NCI-H526 (cell line): ENCODE measurements at places on chromosomes 4 and X.

- no peak for DNase-seq
Measured at GRCh38 chr4:76058302-76058701, 16.2 kb upstream of the ART3 start.

DNA sequence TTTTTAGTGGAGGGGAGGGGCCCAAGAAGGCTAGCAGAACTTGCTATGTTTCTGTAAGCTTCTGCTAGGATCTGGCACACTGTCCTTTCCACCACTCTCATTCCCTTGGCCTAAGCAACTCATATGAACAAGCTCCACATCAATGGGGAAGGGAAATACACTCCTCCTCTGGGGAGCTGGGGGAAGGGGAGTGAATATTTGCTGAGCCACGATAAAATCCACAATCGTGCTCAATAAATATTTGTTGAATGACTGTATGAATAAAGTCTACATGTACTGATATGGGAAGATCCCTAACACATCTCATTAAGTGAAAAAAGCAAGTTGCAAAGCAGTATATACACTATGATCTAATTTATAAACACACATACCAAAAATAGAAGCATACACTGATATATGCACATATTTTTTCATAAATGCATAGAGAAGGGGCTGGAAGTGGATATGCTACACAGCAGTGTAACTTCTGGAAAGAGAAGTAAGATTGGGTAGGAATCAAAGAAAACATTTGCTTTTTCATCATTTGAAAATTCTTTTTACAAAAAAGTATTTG, 95.8 kb upstream of the EFHC2 start:
- no peak for DNase-seq

DNA sequence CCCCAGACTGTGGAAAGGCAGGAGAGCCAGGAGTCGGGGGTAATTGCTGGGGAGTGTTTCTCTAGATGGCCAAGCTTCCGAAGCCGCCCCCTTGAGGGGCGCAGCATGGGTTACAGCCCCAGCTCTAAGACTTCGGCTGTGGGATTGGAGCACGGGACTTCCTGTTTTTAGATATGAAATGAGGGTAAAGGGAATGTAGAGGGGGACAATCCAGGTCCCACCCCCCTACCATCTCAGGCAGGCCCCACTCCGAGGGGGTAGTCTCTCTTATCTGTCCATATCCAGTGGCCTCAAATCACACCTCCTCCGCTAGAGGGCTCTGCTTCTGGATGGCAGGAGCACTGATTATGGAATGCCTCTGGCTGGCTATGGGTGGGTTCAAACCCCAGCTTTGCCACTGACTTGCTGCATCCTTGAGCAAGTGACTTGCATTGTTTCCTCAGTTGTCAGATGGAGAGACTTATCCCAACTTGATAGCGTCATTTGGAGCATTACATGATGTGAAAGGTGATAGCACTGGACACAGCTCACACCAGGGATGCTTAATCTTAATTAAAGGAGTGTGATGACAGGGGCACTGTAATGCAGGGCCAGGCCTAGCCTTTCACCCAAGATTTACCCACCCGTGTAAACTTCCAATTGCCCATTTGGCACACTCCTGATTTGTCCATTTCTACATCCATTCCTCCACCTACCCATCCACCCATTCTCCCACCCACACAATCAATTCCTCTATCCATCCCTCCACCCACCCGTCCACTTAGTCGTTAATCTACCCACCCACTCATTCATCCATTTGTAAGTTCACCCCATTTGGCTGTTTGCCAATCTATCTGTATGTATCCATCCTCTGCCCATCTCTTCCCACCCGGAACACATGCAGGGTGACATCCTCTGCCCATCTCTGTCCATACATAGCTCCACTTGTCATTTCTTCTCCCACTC, 848 bp upstream of the KCND1 start:
- DNase-seq, result peak; percentile 1

DNA sequence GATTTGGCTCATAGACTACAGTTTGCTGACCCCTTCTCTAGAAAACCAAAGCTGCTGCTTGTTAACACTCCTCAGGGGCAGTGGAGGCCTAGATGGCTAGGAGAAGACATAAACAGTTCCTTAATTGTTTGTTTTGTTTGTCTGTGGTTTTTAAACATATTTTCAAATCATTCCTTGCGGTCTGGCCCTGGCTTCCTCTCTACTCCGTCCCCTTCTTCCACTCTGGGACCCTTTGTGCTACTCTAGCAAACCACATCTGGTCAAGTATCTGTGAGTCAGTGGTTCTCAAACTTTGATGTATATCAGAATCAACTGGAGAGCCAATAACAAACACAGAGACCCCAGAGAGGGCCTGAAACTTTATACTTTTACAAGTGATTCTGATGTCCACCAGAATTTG, 36.1 kb downstream of the FRMPD4 start:
- DNase-seq, result no peak

- DNase-seq, result no peak
Measured at GRCh38 chr4:16820329-16820728, 78.1 kb downstream of the LDB2 start.

DNA sequence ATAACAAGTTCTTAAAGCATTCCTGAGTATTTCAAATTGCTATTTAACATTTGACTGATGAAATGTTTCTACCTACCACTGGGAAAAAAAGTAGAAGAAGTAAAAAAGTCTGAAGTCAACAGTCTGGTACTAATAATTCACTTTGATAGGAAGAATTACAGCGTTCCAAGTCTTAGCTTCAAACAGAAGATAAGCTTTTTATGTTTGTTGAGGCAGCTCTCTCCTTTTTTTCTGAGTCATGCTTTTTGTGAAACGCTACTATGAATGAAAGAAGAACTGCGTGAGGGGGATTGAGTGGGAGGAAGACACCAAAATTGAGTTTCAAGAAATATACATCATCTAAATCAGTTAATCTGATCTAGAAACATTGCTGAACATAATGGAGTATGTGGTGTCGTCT, 13.0 kb upstream of the KDR start:
- no peak for DNase-seq

- no peak for DNase-seq
Measured at GRCh38 chr4:137343221-137343620, 189.1 kb downstream of the PCDH18 start.

GRCh38 chrX:139086246-139086645, 374.7 kb upstream of the FGF13 start:
- no peak for DNase-seq

DNA sequence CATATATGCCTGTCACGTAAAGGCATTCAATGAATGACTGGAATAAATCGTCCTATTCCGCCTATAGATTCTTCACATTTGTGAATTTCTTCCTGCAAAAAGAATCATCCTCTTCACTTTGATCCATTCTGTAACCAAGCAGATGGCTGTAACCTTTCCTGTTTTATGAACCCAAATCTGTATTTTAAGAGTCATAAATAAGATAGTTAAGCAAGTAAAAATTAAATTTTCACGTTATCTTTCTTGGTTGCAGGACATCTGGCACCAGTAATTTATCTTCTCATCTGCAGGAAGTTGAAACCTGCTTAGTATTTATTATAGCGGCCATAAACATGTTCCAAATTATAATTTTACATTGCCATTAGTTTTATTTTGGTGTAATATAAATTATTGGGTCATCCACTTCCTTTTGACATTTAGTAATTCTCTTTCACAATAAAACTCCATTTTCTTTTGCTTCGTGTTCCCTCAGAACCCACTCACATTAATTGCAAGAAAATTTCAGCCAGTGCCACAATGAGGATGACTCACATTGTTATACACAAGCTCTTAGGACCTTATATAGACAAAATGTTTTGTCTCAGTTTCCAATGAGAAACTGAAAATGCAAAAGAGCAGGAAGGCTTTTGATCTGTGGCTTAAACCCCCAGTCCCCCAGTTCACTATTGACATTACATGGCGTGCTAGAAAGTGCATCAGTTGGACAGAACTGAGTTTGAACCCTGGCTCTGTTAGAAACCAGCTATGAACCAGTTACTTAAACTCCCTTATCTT, 51.1 kb downstream of the TMEM156 start:
- DNase-seq, result no peak

- DNase-seq, result no peak
Measured at GRCh38 chr4:38242101-38242500, 281.9 kb downstream of the PTTG2 start.

GRCh38 chr4:27010334-27010940, 149.8 kb downstream of the STIM2 start:
- peak; percentile 43 for DNase-seq

DNA sequence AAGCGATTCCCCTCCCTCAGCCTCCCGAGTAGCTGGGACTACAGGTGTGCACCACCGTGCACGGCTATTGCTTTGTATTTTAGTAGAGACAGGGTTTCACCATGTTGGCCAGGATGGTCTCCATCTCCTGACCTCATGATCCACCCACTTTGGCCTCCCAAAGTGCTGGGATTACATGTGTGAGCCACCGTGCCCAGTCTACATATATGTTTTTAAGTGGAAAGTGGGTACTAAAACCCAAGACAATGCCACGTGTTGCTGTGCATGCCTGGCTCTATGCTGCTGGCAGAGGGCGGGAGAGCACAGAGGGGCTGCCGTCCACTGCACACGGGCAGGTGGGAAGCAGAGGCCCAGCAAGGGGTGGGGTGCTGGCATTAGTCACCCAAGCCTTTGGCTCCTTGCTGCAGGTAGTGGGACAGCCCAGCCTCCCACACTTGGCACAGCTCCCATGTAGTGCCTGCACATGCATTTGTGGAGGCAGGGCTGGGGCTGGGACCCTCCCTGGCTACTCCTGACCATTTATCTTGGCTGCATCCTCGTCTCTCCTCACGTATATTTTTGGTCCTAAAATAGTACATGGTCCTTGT, 3.5 kb downstream of the EMD start:
- DNase-seq, result no peak

- no peak for DNase-seq
Measured at GRCh38 chr4:151415978-151416377, 7.0 kb downstream of the FHIP1A start.

DNA sequence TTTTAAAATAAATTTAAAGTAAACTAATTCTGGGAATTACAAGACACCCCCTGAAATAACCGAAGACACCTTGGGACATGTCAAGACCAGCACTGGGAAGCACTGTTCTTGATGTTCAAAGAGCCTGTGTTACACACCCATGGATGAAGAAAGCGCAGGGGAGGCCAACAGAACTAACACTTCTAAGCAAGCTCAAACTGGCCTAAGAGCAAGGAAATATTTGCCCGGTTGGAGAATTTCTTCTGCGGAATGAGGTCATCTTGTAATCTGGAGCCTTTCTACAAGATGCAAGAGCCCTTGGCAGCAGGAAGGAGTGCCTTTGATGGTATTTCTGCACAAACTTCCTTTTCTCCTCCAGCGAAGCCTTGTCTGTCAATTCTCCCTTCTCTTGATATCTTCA, 9.3 kb upstream of the EFHC2 start:
- no peak for DNase-seq

GRCh38 chr4:186592966-186593586, 37.7 kb upstream of the MTNR1A start:
- DNase-seq, result no peak

DNA sequence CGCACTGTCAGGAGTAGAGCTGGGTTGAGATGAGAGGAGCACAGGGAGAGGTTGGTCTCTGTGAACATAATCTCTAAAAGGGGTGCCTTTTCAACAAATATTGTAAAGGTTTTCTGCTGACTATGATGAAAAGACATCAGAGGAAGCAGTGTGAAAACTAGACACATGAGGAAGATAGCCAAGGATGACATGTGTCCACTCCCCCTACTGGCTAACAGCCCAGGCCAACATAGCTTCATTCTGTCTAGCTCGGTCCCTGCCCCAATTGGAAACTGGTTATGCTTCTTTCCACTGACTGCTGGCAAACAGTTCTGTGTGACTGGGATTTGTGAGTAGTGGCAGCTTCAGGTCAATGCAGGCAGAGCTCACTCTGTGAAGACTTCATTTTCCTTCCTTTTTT, 115.4 kb upstream of the ESX1 start:
- peak; percentile 45 for DNase-seq

DNA sequence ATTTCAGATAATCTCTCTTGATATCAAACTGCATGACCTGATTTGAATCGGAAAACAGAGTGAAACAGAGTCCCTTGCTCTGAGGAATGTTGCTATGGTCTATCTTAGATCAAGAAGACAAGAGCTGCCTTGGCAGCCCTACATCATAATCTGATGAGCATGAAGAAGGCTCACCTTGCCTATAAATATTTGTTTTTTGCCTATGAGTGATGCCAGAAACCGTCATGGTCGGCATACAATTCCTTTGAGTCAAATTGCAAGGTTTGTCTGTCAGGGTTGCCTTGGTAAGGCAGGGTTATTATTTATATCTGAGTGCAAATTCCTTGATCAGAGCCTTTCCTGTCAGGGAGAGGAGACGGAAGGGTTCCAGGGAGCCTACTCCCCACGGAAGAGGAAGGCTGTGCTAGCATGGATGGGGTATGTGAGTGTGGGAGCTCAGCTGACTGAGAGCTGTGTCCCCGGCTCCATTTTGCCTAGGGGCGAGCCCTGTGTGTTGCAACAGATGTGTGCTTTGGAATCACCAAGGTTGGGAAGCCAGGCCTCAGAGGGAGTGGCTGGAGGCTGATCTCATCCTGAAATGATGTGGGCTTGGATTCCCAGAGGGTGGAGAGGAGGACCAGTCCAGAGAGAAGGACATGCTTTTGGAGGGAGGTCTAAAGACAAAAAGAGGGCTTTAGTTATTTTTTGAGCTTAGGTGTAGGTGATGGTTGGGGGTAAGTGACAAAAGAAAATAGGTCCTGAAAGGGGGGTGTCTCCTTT, 43.6 kb downstream of the RTL9 start:
- DNase-seq, result no peak

DNA sequence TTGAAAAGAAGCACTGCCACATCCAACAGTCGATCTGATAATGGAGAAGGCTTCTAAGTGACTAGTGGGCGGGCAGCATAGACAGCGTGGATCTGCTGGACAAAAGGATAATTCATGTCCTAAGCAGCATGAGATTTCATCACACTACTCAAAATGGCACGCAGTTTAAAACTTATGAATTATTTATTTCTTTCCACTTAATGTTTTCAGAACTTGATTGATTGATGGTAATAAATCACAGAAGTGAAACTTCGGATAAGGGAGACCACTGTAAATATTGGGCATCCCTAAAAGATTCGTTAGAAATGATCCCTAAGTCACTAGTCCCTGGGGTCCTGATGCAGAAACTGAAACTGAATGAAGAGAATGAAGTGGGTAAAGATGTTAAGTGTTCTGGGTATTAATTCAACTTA, 93.0 kb upstream of the ANK2 start:
- no peak for DNase-seq

- DNase-seq, result no peak
Measured at GRCh38 chr4:513327-513726, 14.3 kb downstream of the PIGG start.

GRCh38 chrX:103718120-103718519, 7.4 kb downstream of the TMEM31 start:
- no peak for DNase-seq
